Kidney epithelial cell (primary cell): ENCODE measurements at places on chromosomes 5 and 9. TPM values are rescaled to one million over a fixed set of nuclear protein-coding genes. Genes with fewer than 3 reads are reported as not detected.

Gene SLC34A3
- total RNA-seq, result 0.25 TPM in 1 of 2 replicates, not detected in the other

Gene SOX30
- 0.08 TPM in 1 of 2 replicates, not detected in the other for total RNA-seq

Gene NDFIP1
- total RNA-seq, result 52.1 and 54.3 TPM in 2 replicates

DNA sequence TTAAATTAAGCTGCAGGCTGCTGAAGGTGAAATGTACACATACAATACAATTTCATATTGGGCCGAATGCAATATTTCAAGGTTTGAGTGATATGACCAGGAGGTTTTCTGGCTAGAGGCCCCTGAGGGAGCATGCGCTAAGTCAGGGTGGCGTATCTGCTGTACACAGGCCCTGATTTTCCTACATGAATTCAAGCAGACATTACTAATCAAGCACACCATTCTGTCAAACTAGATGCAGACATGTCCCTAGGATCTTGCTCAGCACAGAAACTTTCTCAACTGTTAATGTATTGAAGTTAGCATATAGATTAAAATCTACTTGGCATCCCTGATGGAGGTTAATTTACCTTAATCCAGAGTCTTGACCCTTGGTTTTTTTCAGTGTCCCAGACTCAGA, 10.7 kb upstream of the LECT2 start:
- DNase-seq, result no peak

DNA sequence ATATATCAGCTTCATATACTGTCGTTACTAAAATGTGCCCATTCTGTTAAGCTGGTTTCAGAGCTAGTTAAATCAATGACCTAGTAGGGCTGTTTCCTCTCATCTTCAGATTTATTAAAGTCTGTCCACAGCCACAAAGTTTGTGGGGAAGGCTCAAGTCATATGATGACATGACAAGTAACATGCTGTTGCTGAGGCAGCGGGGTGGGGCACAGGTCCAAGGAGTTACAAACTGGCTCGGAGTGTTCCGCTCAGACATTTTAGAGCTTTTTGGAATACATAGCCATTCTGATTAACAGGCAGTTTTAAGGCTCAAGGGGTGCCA, 2.7 kb upstream of the ANP32B start:
- DNase-seq, result no peak

- DNase-seq, result no peak
These were observed 26.8 kb downstream of the PIP5K1B start for GRCh38 chr9:68731857-68732256.

GRCh38 chr5:17228821-17229291, 11.4 kb downstream of the BASP1 start:
- DNase-seq, result no peak
